Fibroblast of mammary gland (primary cell): ENCODE measurements at places on chromosomes 1 and 21.

DNA sequence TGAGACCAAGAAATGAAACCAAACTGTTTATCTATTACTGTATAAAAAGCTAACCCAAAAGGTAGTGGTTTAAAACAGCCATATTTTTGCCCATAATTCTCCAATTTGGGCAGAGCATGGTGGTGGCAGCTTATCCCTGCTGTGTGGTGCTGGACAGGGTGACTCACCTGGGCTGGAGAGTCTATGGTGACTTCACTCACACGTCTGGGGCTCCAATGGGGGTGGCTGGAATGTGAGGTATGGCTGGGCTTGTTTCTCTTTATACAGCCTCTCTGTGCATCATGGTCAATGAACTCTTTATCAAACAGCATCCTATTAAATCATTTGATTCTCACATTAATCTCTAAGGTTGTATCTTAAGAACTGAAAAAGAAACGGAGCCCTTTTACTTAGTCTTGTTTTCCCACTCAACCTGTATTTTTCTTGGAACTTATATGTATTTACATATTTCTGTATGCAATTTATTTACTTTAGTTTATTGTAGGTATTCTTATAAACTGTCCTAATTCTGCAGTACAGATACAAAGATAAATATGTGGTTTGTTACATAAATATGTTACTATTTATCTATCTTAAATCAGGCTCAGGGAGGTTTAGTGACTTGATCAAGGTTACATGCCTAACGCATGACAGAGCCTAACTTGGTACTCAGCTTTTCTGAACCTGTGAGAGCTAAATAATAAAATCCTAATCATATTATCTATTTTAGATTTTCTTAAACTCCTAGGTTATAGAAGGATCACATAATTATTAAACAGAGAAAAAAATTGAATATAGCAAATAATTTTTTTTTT is 37.5 kb upstream of the WLS start:
- DNase-seq: peak; percentile 32

- peak; percentile 52 for DNase-seq
Measured at GRCh38 chr21:15000081-15000480, 64.7 kb downstream of the NRIP1 start.

DNA sequence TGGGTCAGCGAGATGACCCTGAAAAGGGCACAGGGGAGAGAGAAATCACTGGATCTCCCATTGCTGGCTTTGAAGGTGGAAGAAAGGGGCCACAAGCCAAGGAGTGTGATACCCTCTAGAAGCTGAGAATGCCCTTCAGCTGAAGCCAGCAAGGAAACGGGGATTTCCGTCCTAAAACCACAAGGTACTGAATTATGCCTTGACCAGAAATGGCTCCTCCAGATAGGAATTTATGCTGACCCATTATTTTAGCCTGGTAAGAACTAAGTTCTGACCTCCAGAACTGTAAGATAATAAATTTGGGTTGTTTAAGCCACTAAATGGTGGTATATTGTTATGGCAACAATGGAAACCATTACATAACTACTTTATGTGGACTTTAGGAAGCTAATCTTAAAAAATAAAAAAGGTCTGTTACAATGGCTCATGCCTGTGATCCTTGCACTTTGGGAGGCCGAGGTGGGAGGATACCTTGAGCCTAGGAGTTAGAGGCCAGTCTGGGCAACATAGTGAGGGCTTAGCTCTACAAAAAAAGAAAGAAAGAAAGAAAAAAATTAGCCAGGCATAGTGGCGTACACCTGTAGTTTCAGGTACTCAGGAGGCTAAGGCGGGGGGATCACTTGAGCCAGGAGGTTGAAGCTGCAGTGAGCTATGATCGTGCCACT is 3.6 kb upstream of the H6PD start:
- DNase-seq: no peak

DNA sequence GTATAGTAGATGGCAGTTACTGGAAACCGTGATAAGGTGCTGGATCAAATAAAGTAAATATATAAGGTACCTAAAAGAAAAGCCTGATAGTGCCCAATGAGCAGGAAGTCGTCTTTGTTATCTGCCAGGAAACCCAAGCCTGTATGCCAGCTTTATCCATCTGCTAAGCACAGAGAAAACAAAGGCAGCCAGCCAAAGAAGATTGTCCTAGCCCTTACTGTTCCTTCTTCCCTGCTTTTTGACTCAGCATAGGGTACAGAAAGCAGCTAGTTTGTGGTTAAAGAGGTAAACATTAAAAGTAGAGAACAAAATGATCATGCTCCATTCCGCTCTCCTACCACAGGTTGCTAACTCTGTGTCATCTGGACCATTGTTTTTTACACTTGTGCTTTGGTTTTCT is 10.1 kb downstream of the KRTAP22-2 start:
- no peak for DNase-seq

DNA sequence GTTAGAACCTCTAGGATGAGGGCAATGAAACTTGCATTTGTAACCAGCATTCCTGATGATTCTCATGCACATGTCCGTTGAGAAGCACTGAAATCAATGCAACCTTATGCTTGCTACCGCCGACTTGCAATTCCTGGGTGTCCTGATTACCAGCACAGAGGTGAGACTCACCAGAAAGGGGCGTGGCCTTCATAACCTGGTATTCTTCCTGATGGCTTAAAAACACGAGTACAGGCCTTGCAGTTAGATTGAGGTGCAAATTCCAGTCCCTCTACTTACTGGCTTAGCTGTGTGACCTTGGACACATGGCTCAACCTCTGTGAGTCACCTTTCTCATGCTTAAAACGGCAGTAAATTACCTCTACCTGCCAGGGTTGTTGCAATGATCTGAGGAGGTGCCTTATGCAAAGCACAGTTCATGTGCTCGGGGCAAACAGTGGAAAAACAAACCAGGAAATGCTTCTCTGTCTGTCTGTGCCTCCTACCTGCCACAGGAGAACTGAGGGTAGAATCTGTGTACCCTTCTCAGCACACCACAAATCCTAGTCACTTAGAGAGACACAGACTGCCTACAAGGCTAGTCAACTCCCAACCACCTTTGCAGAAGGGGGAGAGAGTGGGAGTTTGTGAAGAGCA is 39.1 kb upstream of the ECE1 start:
- peak; percentile 35 for DNase-seq

GRCh38 chr1:235468004-235468403 is 36.2 kb downstream of the B3GALNT2 start:
- peak; percentile 19 for DNase-seq

GRCh38 chr21:29064850-29065481 is 8.5 kb downstream of the CCT8 start:
- no peak for DNase-seq

DNA sequence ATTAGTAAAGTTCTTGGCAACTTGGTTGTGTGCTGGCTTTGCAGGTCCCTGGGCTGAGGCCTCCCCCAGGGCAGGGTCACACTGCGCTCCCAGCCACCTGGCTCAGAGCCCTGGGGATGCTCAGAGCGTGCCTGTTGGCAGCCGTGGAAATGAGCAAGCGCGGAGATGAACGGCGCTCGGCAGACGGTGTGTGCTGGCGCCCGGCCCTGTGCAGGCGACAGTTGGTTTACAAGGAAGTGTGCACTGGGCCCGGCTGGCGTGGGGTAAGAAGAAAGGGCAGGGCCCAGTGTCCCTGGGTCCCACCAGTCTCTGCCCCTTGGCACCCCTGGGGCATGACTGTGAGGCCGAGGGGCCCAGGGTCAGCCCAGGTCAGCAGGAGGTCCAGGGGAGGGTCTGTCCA is 25.7 kb upstream of the PEX10 start:
- no peak for DNase-seq

- DNase-seq: no peak
Measured at GRCh38 chr21:36178349-36178748, 21.7 kb downstream of the DOP1B start.

GRCh38 chr1:32335535-32335789 is 571 bp downstream of the MARCKSL1 start:
- no peak for DNase-seq

GRCh38 chr1:180610556-180611015 is 21.2 kb upstream of the XPR1 start:
- DNase-seq: no peak

DNA sequence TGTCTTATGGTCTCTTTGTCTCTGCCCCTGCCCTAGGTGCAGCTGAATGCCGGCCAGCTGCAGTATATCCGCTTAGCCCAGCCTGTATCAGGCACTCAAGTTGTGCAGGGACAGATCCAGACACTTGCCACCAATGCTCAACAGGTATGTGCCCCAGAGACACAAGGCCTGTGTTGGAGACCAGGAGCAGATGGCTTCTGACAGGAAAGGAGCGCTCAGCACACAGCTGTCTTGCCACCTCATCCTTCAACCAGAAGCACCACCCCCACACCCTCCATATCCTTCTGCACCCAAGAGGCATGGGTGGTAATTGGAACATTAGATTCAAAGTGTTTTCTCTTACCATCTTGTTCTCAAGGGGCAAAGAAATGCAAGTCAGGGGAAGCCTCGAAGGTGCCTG is 17.0 kb upstream of the KCNQ4 start:
- DNase-seq: no peak

- DNase-seq: peak; percentile 72
Measured at GRCh38 chr1:44645476-44646244, 28.6 kb downstream of the TMEM53 start.

DNA sequence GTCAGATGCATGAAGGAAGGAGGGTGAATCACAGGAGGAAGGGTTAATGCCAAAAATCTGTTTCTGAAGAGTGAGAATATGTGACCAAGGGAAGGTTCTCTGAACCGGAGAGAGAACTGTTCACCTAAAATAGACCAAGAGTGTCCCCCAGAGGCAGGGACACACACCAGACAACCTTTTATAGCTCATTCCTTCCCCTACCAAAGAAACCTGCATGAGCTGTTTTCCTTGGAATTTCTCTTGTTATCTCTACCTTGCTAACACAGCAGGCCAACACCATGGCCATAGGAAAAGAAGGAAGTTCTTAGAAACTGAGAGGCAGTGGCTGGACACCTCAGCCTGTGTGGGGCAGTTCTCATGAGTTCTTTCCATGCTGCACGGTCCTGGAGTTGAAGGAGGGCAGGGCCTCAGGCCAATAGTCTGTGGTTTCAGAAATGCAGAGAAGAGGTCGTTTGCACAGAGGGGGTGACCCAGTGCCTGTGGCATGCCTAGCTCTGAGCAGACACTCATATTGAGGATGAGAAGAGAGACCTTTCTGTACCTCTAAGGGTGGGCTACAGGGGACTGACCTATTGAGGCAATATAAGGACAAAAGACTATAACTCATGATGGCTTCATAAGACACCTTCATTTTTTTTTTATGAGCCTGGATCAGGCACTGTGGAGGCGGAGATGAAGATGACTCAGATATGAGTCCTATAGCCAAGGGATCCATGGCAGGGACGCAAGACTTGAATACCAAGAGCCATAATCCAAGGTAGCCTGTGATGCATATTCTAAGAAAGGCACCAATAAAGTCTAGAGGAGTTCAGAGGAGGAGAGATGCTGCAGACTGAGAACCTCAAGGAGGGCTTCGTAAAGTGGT is 39.4 kb downstream of the IGFN1 start:
- peak; percentile 86 for DNase-seq

- DNase-seq: peak; percentile 29
Measured at GRCh38 chr1:51950701-51951100, 39.8 kb downstream of the RAB3B start.

- DNase-seq: no peak
Measured at GRCh38 chr1:31661856-31662255, 17.2 kb upstream of the PEF1 start.

DNA sequence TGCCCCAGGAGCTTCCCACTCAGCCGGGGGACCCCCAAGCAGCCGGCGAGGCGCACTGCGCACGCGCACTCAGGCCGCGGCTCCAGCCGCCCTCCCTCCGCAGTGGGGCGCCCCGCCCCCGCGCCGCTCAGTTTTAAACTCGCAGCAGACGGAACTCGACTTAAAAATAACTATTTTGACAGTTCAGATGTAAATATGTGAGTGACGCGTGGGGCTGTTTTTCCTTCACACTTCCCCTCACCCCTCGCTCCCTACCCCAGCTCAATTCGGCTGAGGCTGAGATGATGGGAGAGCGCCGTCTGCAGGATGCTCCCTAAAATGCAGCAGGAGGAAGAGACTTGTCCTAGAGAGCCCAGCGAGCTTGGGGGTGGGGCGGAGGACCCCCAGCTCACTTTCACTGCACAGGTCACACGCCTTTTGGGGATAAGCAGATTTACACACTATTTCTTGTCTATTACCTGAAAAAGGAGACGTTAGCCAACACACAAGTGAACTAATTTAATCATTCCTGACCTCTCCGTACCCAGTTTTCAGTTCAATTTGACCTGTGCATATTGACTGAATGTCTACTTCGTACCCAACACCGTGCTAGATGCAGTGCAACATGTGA is 8.9 kb upstream of the LEMD1 start:
- peak; percentile 41 for DNase-seq

- DNase-seq: no peak
Measured at GRCh38 chr21:46442938-46443337, 15.8 kb upstream of the DIP2A start.

GRCh38 chr1:220652995-220653394 is 37.2 kb upstream of the C1orf115 start:
- DNase-seq: no peak

DNA sequence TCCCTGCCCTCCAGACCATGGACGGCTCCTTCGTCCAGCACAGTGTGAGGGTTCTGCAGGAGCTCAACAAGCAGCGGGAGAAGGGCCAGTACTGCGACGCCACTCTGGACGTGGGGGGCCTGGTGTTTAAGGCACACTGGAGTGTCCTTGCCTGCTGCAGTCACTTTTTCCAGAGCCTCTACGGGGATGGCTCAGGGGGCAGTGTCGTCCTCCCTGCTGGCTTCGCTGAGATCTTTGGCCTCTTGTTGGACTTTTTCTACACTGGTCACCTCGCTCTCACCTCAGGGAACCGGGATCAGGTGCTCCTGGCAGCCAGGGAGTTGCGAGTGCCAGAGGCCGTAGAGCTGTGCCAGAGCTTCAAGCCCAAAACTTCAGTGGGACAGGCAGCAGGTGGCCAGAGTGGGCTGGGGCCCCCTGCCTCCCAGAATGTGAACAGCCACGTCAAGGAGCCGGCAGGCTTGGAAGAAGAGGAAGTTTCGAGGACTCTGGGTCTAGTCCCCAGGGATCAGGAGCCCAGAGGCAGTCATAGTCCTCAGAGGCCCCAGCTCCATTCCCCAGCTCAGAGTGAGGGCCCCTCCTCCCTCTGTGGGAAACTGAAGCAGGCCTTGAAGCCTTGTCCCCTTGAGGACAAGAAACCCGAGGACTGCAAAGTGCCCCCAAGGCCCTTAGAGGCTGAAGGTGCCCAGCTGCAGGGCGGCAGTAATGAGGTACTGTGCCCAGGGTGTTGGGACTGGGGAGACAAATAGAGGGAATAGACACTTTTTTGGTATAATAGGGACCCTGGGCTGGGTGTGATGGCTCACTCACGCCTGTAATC is 1.0 kb downstream of the ZBTB48 start:
- DNase-seq: no peak

- DNase-seq: no peak
Measured at GRCh38 chr1:182972829-182973228, 19.9 kb upstream of the SHCBP1L start.
